ENCODE measurements at places on chromosomes 13 and 19.

- DNase-seq = peak; percentile 50
Measured at GRCh38 chr13:84431646-84432045, 549.4 kb upstream of the SLITRK1 start.

DNA sequence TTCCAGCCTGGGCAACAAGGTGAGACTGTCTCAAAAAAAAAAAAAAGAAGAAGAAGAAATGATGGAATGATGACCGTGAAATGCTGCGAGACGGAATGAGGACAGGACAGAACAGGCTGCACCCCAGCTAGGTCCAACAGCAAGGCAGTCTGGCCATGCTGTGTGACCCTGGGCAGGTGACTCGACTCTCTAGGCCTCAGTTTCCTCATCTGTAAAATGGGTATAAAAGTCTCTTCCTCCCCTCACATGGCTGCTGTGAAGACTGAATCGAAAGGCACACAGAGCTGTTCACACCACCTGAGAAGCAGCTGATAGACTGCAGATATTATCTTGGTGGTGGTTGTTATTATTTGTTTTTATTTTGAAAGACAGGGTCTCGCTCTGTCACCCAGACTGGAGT, 22.3 kb downstream of the PTPRS start:
- no peak for DNase-seq

GRCh38 chr19:10104130-10104513, 1.6 kb upstream of the ANGPTL6 start:
- no peak for DNase-seq

- peak; percentile 89 for DNase-seq
Measured at GRCh38 chr19:12139885-12140544, at the start of gene ZNF20. ZNF20 (minus strand) TSS chr19:12140350; CDS start chr19:12140182, 168 bp downstream.

- no peak for DNase-seq
Measured at GRCh38 chr13:97225533-97225932, 3.4 kb downstream of the MBNL2 start.

DNA sequence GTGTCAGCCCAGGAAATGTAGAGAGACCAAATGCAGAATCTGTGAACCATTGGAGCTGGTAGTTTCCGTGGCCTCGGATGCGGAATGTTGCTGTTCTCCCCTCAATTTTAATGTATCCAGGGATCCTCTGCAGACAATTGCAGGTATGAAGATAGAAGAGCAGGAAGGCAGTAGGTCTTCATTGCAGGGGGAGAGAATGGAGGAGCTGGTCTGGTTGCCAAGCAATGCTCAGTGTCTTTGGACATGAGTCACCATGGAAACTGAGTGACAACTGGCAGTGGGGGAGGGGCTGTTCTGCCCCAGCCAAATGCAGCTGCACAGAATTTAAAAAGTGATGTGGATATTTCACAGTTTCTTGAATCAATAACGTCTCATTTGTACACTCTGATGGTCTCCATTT, 56.1 kb upstream of the ZNF835 start:
- no peak for DNase-seq

DNA sequence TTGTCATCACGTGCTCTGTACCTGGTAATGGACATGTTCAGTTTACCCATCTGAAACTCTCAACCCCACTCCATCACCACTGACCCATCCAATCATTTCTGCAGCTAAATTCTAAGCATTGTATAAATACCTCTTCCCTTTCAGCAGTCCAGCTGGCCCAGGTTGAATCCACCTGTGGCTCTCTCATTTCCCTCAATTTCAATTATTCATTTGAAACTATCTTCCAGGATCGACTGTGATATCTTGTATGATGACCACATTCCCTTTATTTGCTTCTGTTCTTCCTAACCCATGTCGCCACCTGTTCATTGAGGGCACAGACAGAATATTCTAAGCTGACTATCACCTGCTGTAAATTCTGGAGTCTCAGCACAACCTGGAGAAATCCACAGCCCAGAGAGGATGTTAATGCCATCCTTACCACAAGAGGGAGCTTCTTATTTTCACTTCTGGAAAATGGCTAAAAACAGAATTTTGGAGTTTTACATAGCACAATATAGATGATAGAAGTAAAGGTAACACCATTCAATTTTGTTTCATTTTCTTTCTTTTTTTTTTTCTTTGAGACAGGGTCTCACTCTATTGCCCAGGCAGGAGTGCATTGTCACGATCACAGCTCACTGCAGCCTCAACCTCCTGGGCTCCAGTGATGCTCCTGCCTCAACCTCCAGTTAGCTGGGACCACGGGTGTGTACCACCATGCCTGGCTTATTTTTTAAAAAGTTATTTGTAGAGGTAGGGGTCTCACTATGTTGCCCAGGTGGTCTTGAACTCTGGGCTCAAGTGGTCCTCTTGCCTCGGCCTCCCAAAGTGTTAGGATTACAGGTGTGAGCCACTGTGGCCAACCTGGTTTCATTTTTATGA, 38.6 kb downstream of the ZNF823 start:
- DNase-seq = peak; percentile 56

DNA sequence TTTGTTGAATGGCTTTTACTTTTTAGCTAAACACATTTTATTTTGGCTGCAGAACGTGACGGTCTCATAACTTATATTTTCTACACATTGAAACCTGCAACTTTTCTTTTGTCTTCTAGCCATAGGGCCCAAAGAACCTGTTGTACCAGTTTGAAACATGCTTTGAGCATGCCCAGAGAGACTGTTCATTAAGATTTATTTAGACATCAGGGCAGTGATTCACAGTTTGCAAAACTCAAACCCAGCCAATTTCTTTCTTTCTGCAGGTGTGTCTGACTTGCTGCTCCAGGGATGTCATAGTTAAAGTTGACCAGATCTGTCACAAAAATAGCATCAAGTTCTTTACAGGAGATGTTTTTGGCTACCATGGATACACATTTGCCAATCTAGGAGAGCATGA, 22.0 kb downstream of the SAE1 start:
- peak; percentile 26 for DNase-seq

- DNase-seq = peak; percentile 42
Measured at GRCh38 chr13:107205318-107206104, 637.6 kb upstream of the ARGLU1 start.
